ENCODE measurements at places on chromosomes 2 and 18. TPM values are rescaled to one million over a fixed set of nuclear protein-coding genes. Genes with fewer than 3 reads are reported as not detected.

Gene ALPG
- not detected for total RNA-seq

GRCh38 chr2:17375262-17375661, 143.0 kb downstream of the RAD51AP2 start:
- peaks cover 2% of the 10 kb centered on the region for H3K27me3 ChIP-seq
- H3K4me1 ChIP-seq, result no peaks in the 10 kb centered on the region
- H3K27ac ChIP-seq, result no peak overlapping the region
- peaks cover 4% of the 10 kb centered on the region for H3K36me3 ChIP-seq

- H3K4me1 ChIP-seq, result no peaks in the 10 kb centered on the region
- peaks cover 2% of the 10 kb centered on the region for H3K27me3 ChIP-seq
- no peak overlapping the region for H3K4me3 ChIP-seq
- DNase-seq, result no peak
These were observed 529.6 kb downstream of the CPS1 start for GRCh38 chr2:211086049-211086448.

DNA sequence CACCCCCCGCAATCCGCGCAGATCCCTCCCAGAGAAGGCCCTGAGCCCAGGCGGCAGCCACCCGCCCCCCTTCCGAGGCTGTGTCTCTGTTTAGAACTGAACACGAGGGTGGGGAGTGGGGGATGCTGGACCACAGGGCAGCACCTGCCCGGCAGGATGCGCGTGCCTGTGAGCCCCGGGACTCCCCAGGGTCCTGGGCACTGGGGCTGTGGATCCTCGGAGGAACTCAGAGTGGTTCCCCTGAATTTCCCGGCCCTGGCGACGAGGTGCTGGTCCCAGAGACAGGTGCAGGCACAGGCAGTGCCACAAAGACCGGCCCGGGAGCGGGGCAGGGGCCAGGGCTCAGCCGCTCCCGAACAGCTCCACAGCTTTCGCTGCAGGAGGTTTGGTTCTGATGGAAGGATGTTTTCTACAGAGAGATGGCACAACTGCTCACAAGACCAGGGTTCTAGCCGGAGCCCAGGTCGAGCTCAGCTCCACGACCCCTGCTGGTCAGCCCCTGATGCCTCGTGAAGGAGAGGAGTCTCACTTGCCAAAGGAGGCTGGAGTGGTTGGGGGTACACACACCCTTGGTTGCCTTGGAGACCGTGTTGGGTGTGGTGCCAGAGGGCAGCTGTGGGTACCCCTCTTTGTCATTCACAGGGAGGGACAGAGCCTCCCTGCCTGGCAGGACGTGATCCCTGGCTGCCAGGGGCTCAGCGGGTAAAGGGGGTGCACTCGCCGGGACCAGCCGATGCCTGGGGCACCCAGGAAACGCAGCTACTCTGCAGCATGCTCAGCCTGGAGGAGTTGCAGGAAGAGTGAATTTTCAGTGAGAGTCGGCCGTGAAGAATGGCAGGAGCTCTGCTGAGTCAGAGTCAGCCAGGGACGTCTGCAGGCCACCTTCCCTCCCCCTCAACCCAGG, 4.4 kb upstream of the NEU4 start:
- H3K4me3 ChIP-seq, result peak overlapping the region; percentile 61
- H3K36me3 ChIP-seq, result no peaks in the 10 kb centered on the region
- peak overlapping the region; percentile 15 for H3K27ac ChIP-seq
- peaks cover 4% of the 10 kb centered on the region for H3K27me3 ChIP-seq
- peaks cover 7% of the 10 kb centered on the region for H3K4me1 ChIP-seq

- H3K4me1 ChIP-seq, result no peaks in the 10 kb centered on the region
- H3K36me3 ChIP-seq, result no peaks in the 10 kb centered on the region
- H3K4me3 ChIP-seq, result no peak overlapping the region
- DNase-seq, result no peak
These were observed 445.6 kb upstream of the POU3F3 start for GRCh38 chr2:104408266-104408665.

GRCh38 chr18:34880882-34881834, 160.1 kb upstream of the MAPRE2 start:
- H3K36me3 ChIP-seq, result no peaks in the 10 kb centered on the region
- no peak for DNase-seq
- H3K27ac ChIP-seq, result no peak overlapping the region
- H3K4me3 ChIP-seq, result no peak overlapping the region
- H3K27me3 ChIP-seq, result no peaks in the 10 kb centered on the region
- H3K4me1 ChIP-seq, result no peaks in the 10 kb centered on the region

DNA sequence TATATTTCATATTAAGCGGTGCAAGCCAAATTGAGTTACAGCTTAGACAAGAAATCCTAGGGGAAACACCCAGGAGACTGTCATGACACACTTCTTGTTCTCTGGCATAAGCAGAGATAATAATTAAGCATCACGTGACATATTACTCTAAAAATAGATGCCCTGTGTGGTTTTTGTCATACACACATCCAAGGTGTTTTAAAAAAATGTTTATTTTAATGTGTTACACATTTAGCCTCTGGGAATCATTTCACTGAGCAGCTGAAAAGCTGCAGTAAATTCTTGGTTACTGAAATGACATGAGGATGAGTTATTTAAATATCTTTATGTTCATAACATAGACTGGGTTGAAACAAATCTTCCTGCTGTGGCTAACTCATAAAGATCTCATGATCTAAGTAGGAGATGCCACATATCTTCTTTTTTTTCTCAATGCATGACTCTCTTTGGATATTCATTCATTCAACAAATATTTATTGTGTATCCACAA, 38.0 kb upstream of the ERMN start:
- no peak overlapping the region for H3K4me3 ChIP-seq
- H3K27ac ChIP-seq, result peak overlapping the region; percentile 84
- H3K36me3 ChIP-seq, result peaks cover 3% of the 10 kb centered on the region

DNA sequence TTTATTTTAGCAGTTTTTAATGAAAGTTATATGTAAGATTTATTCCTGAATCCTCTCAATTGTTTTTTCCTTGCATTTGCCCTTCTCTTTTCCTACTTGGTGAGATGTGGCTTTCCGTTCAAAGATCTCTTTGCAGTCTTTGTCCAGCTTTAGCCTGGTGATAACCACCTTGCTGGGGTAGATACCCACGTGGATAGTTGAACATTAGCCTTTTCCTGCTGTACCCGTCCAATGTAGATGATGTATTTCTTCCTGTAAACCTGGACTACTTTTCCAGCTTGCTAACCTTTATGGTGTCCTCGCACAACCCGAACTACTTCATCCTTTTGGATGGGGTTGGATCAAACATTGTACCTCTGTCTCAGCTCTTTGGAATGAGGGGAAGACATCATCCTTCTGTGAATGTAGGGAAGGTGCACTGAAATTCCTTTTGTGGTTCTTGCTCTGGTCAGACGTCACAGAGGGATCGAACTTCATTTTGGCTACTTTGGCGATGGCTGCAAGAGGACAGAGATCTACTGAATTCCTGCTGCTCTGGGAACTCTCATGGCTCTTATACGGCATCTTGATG, 293.2 kb upstream of the EPAS1 start:
- H3K27me3 ChIP-seq, result no peaks in the 10 kb centered on the region
- peaks cover 29% of the 10 kb centered on the region for H3K36me3 ChIP-seq
- no peak overlapping the region for H3K27ac ChIP-seq
- no peak for DNase-seq
- no peak overlapping the region for H3K4me3 ChIP-seq

- H3K36me3 ChIP-seq, result no peaks in the 10 kb centered on the region
- H3K4me3 ChIP-seq, result peak overlapping the region; percentile 77
- H3K27ac ChIP-seq, result peak overlapping the region; percentile 18
- H3K4me1 ChIP-seq, result peaks cover 37% of the 10 kb centered on the region
These were observed 10.0 kb upstream of the PROC start for GRCh38 chr2:127408004-127408806.

- H3K4me1 ChIP-seq, result no peaks in the 10 kb centered on the region
- peaks cover 12% of the 10 kb centered on the region for H3K27me3 ChIP-seq
- H3K4me3 ChIP-seq, result no peak overlapping the region
- no peak overlapping the region for H3K27ac ChIP-seq
These were observed 100.0 kb upstream of the TCF4 start for GRCh38 chr18:55688030-55688429.

DNA sequence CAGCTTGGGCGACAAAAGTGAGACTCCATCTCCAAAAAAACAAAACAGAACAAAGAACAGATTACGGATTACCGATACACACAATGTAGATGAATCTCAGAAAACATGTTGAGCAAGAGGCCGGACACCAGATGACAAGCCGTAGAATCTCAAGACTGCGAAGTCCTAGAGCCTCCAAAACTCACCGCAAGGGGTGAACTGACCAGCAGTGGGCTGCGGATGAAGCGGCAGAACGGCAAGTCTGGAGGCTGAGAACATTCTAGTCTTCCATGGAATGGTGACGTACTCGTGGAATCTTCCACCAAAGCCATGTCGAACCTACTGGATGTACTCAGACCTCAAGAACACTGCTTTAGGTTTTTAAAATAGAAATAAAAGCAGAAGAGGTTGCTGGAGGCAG, 198.8 kb downstream of the NDUFA10 start:
- H3K4me1 ChIP-seq, result no peaks in the 10 kb centered on the region
- H3K36me3 ChIP-seq, result no peaks in the 10 kb centered on the region

- no peaks in the 10 kb centered on the region for H3K27me3 ChIP-seq
- no peaks in the 10 kb centered on the region for H3K4me1 ChIP-seq
- no peak overlapping the region for H3K27ac ChIP-seq
- DNase-seq, result no peak
These were observed 7.2 kb downstream of the PCARE start for GRCh38 chr2:29066997-29067605.

- no peak overlapping the region for H3K27ac ChIP-seq
- H3K4me3 ChIP-seq, result no peak overlapping the region
- no peaks in the 10 kb centered on the region for H3K4me1 ChIP-seq
- no peak for DNase-seq
These were observed 101.6 kb upstream of the SIX3 start for GRCh38 chr2:44839771-44840502.

DNA sequence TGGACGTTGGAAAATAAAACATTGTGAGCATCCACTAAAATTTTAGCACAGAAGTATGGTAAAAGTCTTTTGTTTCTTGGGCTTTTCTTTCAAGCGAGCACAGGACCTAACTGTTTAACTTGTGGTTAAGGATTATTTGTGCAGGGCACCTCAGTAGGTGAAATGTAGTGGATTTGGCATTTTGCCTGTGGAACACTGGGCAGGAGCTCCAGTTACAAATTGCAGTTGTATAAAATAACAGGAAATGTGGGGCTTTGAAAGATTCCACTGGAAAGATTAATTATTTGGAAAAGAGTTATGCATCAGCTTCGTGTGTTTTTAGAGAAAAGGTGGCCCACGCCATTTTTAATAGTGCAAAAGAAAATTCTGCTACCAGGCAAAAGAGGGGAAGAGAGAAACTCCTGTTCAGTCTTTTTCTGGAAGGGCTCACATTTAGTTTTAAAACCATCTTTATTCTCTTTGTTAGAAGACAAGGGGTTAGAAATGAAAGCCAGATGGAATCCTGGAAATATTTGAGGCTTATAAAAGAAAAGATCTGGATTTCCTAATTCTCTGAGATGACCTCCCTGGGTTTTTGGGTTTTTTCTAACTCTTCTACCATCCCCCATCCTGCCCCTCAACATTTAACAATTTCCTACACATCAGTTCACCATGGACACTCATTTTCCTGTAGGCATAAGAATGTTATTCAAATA, 144.3 kb upstream of the SERTAD2 start:
- peaks cover 8% of the 10 kb centered on the region for H3K4me1 ChIP-seq

DNA sequence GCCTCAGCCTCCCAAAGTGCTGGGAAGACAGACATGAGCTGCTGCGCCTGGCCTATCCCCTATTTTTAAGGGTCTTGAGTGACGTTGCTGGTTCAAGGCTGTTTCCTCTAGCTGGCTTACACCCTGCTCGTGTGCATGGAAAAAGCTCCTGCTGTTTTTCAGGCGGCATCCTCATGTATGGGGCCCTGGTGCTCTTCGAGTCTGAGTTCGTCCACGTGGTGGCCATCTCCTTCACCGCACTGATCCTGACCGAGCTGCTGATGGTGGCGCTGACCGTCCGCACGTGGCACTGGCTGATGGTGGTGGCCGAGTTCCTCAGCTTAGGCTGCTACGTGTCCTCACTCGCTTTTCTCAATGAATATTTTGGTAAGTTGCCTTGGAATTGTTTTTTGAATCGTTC, 22.0 kb upstream of the NFATC1 start:
- H3K4me3 ChIP-seq, result no peak overlapping the region
- H3K27ac ChIP-seq, result peak overlapping the region; percentile 14
- peaks cover 15% of the 10 kb centered on the region for H3K4me1 ChIP-seq

DNA sequence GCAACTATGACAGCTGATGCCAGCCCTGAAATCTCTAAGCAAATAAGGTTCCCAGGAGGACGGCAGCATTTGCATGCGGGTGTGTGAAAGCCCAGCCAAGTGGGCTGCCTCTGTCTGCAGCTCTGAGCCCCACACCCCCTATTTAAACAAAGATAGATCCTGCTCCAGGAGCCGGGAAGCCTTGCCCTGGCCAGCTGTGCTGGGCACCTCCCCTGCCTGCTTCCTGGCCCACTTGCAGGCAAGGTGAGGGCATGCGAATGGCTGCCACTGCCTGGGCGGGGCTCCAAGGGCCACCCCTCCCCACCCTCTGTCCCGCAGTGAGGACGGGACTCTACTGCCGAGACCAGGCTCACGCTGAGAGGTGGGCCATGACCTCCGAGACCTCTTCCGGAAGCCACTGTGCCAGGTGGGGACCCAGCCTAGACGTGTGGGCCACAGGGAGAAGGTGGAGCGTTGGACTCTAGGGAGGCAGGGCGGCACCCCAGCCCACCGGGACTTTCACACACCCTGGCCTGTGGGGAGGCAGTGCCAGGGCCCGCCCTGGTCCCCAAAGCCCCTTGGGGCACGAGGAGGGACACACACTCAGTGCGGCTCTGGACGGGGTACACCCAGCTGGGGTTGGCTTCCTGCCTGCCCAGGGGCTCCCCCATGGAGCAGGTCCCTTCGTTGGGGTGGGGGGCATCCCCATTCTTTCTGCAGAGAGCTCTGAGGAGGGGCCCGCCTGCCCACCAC, at the start of gene ANO7:
Gene ANO7, plus strand, starts transcription at position 317 of the 732 bp plus-strand sequence. CDS start 1,387 bp downstream, outside the sequence.
- H3K4me3 ChIP-seq, result no peak within 1 kb of the TSS
- H3K27me3 ChIP-seq, result no peaks in the 10 kb centered on the region
- H3K4me1 ChIP-seq, result no peaks in the 10 kb centered on the region
- H3K36me3 ChIP-seq, result peaks cover 2% of the 10 kb centered on the region
- H3K27ac ChIP-seq, result no peak within 1 kb of the TSS
- no peak for DNase-seq

DNA sequence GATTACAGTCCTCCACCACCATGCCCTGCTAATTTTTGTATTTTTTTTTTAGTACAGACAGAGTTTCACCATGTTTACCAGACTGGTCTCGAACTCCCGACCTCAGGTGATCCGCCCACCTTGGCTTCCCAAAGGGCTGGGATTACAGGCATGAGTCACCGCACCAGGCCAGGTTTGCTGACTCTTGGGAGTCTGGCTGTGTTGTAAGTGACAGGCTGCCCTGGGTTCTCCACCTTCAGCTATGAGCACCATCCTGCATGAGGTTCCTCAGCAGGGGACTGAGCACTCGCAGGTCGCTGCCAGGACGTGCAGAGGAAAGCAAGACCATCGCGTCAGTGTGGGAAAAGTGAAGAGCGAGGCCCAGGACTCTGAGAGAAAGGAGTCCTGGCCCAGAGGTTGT, 112.6 kb upstream of the NDUFV2 start:
- no peaks in the 10 kb centered on the region for H3K36me3 ChIP-seq
- H3K4me3 ChIP-seq, result no peak overlapping the region
- peaks cover 22% of the 10 kb centered on the region for H3K27me3 ChIP-seq
- DNase-seq, result no peak
- peaks cover 2% of the 10 kb centered on the region for H3K4me1 ChIP-seq
